ENCODE measurements at places on chromosomes 6 and 20.

- no peak for DNase-seq
These were observed 92.5 kb downstream of the BMP7 start for GRCh38 chr20:57173986-57174385.

DNA sequence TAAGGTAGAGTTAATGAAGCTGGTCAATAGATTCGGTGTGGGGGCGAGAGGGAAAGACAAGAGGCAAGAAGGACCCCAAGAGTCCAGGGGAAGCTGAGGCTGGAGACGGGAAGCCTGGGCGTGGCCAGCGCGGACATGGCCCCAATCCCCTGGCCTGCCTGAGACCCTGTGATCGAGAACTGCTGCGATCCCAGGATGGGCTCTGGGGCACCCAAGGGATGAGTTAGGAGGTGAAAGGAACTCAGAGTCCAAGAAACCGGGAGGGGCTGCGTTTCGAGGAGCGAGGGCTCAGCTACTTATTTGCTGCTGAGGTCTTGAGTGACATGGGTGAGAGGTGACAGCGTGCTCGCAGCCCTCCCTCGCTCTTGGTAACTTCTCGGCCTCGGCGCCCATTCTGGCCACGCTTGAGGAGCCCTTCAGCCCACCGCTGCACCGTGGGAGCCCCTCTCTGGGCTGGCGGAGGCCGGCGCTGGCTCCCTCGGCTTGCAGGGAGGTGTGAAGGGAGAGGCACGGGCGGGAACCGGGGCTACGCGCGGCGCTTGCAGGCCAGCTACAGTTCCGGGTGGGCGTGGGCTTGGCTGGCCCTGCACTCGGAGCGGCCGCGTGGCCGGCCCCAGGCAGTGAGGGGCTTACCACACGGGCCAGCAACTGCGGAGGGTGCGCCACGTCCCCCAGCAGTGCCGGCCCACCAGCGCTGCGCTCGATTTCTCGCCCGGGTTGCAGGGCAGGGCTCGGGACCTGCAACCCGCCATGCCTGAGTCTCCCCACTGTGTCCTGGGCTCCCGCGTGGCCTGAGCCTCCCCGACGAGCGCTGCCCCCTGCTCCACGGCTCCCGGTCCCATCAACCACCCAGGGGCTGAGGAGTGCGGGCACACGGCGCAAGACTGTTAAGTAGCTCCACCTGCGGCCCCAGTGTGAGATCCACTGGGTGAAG lies 58.2 kb downstream of the IRF4 start:
- no peak for DNase-seq

- no peak for DNase-seq
These were observed 83.6 kb downstream of the F13A1 start for GRCh38 chr6:6236730-6237469.

DNA sequence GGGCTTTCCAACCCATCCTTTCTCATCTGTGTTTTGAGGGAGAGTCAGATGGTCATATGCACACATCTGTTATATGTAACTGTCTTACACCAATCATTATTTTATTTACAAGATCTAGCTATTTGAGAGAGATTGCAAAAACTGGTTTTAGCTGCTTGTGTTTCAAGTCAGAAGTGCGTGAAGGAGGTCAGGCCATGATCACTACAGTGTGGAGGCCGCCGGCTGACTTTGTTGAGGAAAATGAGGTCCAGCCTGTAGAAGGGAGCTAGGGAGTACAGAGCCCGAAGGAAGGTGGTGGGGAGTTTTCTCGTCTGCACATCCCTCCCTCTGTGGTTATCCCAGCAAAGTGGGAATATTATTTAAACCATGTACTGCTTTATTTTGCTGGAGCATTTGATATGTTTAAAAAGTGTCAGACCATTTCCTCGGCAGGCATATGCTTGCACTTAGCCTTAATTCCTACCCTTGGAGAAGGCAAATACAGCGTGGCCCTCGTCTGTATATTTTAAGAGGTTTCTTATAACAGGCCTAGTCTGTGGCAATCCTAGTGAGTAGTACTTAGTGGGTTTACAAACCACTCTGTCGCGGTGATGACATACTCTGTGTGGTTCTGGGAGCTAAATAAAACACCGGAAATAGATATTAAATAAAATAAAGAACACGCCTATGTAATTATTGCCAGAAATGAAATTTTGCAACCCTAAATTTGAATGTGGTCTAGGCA lies 95.6 kb downstream of the UST start:
- no peak for DNase-seq

DNA sequence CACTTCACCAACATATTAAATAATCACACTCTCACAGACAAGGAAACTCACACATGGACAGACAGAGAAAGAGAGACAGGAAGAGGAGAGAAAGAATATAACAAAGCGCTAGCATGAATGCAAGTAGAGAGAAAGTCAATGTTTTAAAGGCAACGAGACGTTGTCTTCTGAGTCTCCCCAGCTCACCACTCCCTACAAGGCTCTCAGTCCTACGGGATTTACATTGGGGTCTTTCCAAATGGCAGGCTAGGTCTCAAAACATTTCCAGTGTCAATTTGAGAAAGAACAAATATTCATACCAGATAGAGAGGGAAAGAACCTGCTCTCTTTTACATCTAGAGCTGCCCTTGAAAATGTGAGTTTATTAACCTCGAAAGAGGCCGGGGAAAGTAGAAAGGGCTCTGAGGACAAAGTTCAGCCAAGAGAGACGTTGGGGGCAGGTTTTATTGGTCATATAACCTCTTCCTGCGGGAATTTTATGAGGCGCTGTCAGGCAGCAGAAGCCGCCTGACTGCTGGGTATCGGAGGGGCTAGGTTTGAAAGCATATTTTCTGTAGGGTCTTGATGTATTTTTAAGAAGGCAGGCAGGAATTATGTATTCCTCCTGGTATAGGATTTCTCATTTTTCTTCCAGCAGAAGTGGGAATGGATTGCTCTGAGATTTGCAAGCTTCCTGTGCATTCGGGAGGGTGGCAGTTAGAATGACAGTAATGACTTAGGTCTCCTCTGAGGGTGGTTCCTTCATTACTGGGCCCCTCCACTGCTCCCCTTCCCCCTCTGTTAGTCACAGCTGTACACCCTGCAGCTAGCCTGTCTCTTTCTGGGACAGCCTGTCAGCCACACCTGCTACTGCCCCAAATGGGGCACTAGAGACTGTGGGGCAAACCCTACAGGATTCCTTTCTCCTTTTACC lies 34.4 kb upstream of the KIF16B start:
- DNase-seq = no peak

Data from activated naive CD8-positive, alpha-beta T cell treated with anti-CD3 and anti-CD28 coated beads, Interleukin-2, amount 10 ng/mL, durations not matched to agents 7 days and 5 days (primary cell).